A549 treated with dexamethasone at 1 μM for 4 hours (cell line): ENCODE measurements at places on chromosomes 5 and 9. TPM values are rescaled to one million over a fixed set of nuclear protein-coding genes. Genes with fewer than 3 reads are reported as not detected.

Gene IZUMO3
- not detected in 5 replicates for total RNA-seq

Gene PCDHA9
- 0.01 TPM in 1 of 5 replicates, not detected in the others for total RNA-seq

Gene TSSK1B
- total RNA-seq, result not detected in 5 replicates

Gene ELOVL7
- total RNA-seq, result 9.4 to 13.9 TPM (median 10.9 TPM) in 5 replicates

Gene CCL21
- not detected in 5 replicates for total RNA-seq

Gene SPINK6
- total RNA-seq, result 0.27 to 1.4 TPM (median 0.39 TPM) in 5 replicates

Gene PGGT1B
- total RNA-seq, result 19.6 to 28.7 TPM (median 24.1 TPM) in 5 replicates

Gene SEMA5A
- 0.01 to 0.06 TPM in 2 of 5 replicates, not detected in the others for total RNA-seq

Gene EQTN
- 0.20 to 0.21 TPM in 2 of 5 replicates, not detected in the others for total RNA-seq

Gene GABBR2
- 0.19 to 0.28 TPM (median 0.27 TPM) in 5 replicates for total RNA-seq

Gene SH2D3C
- total RNA-seq, result 0.06 to 0.13 TPM (median 0.06 TPM) in 3 of 5 replicates, not detected in the others

Gene ADAMTSL2
- not detected in 5 replicates for total RNA-seq

Gene FRMD3
- total RNA-seq, result 4.3 to 7.2 TPM (median 6.4 TPM) in 5 replicates

Gene SAPCD2
- 13.4 to 23.9 TPM (median 21.4 TPM) in 5 replicates for total RNA-seq

Gene PRDM9
- total RNA-seq, result not detected in 5 replicates

Gene CCDC183
- total RNA-seq, result 0.11 to 0.43 TPM (median 0.27 TPM) in 5 replicates

Gene BAG1
- 109 to 119 TPM (median 114 TPM) in 5 replicates for total RNA-seq

Gene TMEM171
- total RNA-seq, result 4.3 to 5.6 TPM (median 4.9 TPM) in 5 replicates

Gene KIF4B
- total RNA-seq, result 0.01 to 0.02 TPM in 2 of 5 replicates, not detected in the others

Gene SLC24A2
- total RNA-seq, result not detected in 5 replicates

Gene GRIN1
- total RNA-seq, result 0.16 to 0.41 TPM (median 0.32 TPM) in 5 replicates

Gene SLC6A3
- 0.74 to 1.5 TPM (median 1.2 TPM) in 5 replicates for total RNA-seq

Gene C9
- not detected in 5 replicates for total RNA-seq

Gene SV2C
- total RNA-seq, result 0.01 TPM in 1 of 5 replicates, not detected in the others

Gene PCDHA1
- 0.08 to 0.21 TPM (median 0.18 TPM) in 5 replicates for total RNA-seq

Gene C5orf52
- not detected in 5 replicates for total RNA-seq

Gene RAD17
- 15.3 to 18.9 TPM (median 16.5 TPM) in 5 replicates for total RNA-seq

Gene MYO10
- total RNA-seq, result 32.7 to 51.3 TPM (median 44.4 TPM) in 5 replicates

Gene IFNA2
- not detected in 5 replicates for total RNA-seq

Gene DAB2IP
- 10.8 to 14.5 TPM (median 12.7 TPM) in 5 replicates for total RNA-seq

Gene HSD17B3
- 0.09 TPM in 1 of 5 replicates, not detected in the others for total RNA-seq

Gene MARCOL
- not detected in 5 replicates for total RNA-seq

Gene GRM6
- not detected in 5 replicates for total RNA-seq

Gene NUTM2G
- 0.05 TPM in 1 of 5 replicates, not detected in the others for total RNA-seq

Gene DRD1
- 0.02 to 0.15 TPM (median 0.06 TPM) in 5 replicates for total RNA-seq

Gene FLT4
- total RNA-seq, result 1.9 to 3.7 TPM (median 3.1 TPM) in 5 replicates

Gene CMYA5
- total RNA-seq, result 0.08 to 0.28 TPM (median 0.09 TPM) in 5 replicates

Gene PRELID1
- total RNA-seq, result 272 to 376 TPM (median 337 TPM) in 5 replicates

Gene ADAM19
- total RNA-seq, result 9.6 to 13.8 TPM (median 12.4 TPM) in 5 replicates

Gene CAVIN4
- 0.26 to 0.47 TPM (median 0.39 TPM) in 5 replicates for total RNA-seq
